ENCODE measurements at places on chromosomes 6 and 20.

DNA sequence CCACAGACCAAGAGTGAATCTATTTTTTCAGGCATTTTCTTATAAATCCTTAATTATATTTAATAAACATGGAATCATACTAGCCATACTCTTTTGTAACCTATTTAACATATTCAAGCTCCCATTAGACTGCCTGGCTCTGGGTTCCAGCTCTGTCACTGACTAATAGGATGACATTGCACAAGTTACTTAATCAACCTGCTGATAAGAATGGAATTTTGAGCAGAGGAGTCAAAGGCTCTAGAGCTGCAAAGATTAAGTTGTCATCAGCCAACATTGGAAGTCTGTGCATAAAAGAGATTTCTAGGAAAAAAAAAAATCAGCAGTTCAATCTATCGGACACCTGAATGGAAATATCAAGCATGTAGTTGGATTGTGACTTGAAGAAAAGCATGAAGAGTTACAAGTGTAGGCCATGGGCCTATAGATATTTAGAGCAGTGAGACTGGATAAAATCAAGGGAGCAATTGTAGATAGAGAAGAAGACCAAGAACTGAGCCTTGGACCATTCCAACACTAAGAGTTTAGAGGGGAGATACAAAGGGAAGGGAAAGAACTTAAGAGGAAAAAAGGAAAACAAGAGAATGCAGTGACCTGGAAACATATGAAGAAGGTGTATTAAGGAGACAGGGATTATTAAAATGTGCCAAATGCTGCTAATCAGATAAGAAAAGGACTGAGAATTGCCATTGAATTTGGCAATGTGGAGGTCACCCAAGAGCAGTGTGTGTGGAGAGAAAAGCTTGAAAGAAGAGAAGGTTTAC lies 11.0 kb upstream of the HINT3 start:
- DNase-seq: no peak

- DNase-seq: no peak
These were observed 3.2 kb upstream of the NDUFAF4 start for GRCh38 chr6:96900873-96901272.

GRCh38 chr20:56855708-56856107 lies 226.6 kb downstream of the TFAP2C start:
- DNase-seq: no peak

GRCh38 chr6:157093536-157093935 lies 229.8 kb downstream of the TMEM242 start:
- no peak for DNase-seq

DNA sequence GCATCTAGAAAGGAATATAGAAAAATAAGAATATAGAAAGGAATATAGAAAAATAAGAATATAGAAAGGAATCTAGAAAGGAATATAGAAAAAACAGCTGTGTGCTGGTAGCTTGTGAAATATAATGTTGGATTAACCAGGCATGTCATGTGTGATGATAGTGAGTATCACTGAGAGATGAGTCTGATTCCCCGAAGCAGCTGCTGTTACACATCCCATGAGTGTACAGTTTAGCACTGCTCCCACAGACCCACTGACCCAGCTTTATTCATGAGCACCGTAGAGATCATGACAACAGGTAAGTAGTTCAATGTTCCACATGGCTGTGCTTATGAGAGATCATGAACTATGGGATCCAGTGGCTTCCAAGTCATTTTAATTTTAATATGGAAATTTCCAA lies 64.8 kb downstream of the SLC22A3 start:
- no peak for DNase-seq

- DNase-seq: no peak
These were observed 218.3 kb upstream of the DTNBP1 start for GRCh38 chr6:15881150-15881549.

DNA sequence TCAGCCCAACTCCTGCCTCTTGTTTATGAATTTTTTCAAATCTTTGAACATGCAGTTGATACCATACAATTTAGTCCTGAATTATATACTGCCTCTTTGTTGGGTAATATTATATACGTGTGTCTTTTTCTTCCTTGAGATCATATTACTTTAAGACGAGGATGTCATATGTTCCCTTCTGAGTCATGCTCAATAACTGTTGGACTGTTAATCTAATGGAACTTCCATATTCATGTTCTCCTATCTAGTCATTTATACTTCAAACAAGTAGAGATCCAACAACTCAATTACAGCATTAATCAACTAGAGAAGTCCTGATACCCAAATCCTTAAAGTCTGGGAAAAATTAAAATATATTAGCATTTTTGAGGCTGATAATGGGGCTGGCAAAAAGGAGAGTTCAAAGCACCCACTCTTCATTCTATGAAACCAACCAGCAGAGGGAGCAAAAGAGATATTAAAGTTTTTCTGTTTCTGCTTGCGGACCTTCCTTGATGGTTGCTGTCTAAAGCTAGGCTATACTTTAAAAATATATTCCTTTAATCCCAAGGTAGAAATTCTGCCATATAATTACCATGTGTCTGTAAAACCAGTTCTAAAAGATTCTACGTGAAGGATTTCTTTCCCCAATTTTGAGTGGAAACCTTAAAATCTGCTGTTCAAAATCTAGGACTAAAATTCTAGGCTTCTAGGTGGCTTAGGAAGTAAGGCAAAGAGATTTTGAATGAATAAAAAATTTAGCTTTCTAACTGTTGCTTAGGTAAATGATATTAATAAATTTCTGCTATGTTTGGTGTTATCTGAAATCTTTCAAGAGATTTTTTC lies 498.9 kb downstream of the BCKDHB start:
- no peak for DNase-seq

DNA sequence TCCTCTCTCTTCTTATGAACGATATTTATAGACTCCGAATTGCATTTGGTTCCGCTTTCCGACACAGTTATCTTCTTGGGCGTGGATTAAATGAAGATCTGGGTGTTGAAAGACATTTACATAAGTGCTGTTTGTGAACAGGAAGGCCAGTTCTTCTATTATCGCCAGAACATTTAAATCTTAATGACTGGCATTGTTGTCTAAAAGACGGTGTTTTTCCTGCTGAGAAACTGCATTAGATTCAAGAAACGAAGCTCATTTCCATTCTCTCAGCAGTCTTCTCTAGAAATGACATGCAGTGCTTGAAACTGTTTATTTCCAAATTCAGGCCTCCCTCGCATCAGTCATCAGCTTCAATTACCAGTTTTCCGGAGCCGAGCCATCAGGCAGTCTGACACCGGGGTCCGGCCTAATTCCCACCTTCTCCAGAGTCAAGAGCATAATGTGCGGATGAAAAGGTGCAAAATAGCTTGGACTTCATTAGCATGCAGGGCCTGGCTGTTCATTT lies 16.0 kb downstream of the LINC00237 start:
- DNase-seq: no peak

DNA sequence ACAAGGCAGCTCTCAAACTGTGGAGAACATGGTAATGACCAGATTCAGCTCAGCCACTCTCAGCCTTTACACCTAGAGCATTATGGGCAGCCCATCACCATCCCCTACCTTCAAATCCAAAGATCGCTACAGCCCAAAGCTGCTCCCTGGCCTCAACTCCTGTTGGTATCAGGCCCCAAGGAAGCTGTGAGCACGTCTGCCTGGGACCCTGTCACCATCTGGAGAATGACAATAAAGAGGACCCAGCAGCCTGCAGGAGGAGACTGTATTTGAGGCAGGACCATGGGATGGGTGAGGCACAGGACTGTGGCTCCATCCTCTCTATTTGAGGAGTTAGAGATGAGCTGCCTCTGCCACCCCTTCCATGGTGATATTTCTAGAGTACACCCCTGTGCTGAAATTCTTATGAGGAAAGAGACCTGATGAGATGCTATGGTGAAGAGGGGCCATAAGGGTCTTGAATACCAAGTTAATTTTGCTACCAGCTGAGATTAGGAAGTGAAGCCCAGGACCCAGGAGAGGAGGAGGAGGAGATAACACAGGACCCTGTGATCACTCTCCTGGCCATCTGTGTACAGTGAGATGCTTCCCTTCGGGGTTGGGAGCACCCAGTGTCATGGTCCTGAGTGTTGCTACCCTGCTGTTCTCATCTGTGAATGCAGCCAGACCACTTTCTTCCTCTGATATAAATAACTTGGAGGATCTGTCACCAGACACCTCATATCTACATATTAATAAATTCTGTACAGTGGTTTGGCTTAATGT lies 19.6 kb upstream of the MICB start:
- no peak for DNase-seq

- DNase-seq: no peak
These were observed 28.8 kb upstream of the TULP4 start for GRCh38 chr6:158283304-158283980.

GRCh38 chr6:152351110-152351509 lies 286.1 kb downstream of the SYNE1 start:
- DNase-seq: no peak

DNA sequence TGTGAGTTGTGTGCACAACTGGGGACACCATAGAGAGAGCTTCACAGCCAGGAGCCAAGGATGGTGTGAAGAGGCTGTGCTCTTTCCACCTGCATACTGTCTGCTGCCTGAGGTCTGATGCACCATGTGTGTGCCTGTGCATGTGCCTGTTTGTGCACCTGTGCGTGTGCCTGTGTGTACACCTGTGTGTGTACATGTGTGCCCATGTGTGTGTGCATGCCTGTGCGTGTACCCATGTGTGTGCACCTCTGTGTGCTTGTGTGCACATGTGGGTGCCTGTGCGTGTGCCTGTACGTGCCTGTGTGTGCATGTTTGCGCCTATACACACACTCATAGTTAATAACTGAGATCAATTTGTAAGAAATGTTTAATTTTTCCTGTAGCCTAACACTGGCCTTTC lies 51.3 kb downstream of the FAM120B start:
- no peak for DNase-seq

- DNase-seq: no peak
These were observed 155.5 kb upstream of the MLN start for GRCh38 chr6:33959329-33959651.

DNA sequence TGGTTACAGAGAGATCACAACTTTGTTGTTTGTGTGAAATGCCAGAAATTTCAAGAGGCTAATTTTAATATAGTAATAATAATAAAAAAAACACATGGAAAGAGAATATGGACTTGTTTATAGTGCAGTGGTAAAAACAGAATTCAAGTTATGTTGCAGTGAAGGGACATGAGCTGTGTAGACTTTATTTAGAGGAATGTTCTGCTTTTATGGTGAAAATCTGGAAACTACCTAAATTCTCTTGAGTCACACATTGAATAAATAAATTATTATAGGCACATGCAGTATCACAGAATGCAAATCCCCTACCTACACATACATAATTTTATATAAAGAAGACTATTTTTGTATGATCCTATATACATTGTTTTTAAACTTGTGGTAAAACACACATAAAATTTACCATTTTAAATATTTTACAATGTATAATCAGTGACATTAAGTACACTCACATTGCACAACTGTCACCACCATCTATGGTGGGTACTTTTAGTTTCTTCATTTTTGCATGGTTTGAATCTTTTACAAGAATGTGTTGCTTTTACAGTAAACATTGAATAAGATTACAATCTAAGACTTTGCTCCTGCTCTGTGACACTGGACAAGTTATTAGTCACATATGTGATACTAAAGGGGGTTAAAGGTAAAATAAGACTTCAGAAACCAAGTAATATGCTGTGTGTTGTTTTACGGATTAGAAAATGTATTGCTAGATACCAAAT lies 107.4 kb downstream of the B3GAT2 start:
- no peak for DNase-seq

DNA sequence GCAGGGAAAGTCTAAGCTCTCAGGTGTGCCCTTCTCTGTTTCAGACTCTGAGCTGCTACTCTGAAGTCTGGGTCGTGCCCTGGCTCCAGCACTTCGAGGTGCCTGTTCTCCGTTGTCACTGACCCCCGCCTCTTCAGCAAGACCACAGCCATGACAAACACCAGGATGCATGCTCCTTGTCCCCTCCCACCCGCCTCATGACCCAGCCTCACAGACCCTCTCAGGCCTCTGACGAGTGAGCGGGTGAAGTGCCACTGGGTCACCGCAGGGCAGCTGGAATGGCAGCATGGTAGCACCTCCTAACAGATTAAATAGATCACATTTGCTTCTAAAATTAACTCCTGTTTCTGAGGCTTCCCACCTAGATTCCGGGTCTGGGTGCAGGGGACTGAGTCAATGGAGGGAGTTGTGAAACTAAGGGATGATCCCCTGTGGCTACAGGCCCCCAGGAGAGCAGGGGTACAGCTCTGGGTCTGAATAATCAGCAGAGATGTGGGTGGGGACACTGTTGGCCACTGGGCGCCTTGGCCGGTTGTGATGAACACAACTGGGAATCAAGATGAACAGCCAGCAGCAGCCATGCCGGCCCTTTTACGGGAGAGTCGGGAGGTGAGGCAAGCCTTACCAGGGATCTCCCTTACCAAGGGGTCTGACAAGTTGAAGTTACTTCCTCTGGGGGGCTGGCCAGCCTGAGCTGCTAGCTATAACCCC lies 10.7 kb downstream of the CST7 start:
- DNase-seq: no peak

GRCh38 chr6:131744432-131745287 lies 33.8 kb upstream of the CTAGE9 start:
- DNase-seq: no peak

DNA sequence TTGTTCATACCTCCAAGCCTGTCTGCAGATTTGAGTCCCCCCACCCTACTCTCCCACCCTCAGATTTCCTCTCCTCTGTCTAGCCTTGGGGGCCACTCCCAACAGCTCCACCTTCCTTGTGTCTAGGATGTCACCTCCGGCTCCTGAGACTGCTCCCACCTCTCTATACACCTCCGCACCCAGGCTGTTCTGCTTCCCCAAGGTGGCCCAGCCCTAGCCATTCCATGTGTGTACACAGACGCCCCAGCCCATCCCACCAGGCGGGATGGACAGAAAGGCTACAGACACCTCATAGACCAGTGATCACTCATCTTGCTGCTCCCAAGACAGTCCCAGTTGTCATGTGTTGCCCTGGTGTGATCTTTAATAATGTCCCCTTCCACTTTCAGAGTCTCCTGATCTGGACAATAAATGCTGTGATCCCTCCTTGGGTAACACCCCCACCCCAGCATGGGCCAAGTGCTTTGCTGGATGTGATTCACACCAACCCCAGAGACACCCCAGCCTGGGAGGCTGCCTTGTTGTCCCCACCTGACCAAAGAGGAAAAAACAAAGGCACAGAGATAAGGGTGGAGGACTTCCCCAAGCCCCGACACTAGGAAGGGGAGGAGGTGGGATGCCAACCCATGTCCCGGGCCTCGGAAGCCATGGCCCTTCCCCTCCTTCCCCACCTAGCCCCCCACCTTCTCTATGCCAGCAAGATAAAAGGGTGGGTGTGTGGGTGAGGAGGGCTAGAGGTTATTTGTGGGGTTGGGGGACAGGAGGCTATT lies 36.1 kb downstream of the MDFI start:
- no peak for DNase-seq

DNA sequence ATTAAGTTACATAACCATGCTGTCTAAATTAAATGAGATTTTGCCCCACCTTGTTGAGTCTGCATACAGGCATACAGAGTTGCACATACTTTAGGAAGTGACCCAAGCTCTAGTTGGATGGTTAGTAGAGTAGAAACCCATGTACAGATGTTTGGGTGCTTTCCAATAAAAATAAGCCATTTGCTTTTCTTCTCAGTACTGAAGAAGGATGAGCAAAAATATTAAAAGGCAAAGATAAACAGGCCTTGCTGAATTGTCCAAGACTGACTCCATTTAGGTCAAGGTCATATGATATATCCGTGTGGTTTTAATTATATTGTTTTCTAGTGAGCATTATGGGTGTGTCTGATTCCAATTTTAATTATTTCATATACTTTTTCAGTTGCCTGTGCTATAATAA lies 589.4 kb downstream of the RFPL4B start:
- no peak for DNase-seq
